ENCODE measurements at places on chromosomes 3 and 15.

- DNase-seq, result no peak
These were observed 805 bp upstream of the TRPM7 start for GRCh38 chr15:50687302-50687902.

- no peak for DNase-seq
These were observed 6.0 kb downstream of the TIPARP start for GRCh38 chr3:156680243-156680914.

DNA sequence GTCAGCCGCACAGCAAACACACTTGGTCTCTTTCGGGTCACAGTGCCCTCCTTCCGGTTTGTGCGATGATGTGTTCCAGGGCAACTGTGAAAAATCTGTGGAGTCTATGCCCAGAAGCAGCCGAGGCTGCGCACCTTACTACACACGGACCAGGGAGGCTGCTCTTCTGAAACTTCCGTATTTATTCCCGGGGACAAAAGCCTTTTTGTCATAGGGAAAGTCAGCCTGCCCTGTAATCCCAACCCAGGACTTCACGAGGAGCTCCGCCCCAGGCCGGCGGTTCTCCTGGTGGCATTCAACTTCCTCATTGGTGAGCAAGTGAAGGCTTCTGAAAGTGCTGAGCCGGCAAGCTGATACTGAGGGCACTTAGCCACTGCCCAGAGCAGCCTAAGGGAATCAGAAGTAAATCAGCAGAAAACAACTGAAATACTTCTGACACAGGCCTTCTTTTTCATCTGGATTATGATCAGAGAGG lies 126.5 kb downstream of the FMN1 start:
- no peak for DNase-seq

GRCh38 chr3:194185221-194185620 lies 49.3 kb downstream of the HES1 start:
- no peak for DNase-seq

DNA sequence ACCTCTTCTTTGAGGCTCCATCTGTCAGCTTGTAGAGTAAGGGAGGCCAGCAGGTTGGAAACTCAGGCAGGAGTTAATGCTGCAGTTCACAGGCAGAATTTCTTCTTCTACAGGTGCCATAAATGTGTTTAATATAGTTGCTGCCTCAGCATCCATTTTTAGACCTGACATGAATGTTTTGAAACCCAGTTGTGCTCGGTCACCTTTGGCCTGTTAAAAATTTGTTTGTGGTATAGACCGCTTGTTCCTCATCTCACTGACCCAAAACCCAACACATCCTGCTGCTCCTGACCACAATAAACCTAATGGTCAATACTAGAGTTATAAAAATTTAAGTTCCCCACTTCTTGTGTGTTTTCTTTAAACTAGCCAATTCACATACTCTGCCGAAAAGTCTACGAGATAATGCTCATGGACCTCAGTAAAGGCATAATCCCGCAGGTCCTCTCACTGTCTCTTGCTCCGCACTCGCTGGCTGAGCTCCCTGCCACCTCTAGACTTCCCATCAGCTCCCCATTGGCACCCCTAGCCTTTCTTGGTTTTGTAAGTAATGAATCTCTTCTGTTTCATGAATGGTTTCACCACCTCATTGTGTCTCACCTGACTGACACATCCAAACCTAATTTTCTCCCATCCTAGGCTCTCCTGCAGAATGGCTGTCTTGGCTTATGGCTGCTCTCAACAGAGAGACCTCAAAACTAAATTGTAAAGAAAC lies 138.5 kb upstream of the STRIT1 start:
- DNase-seq, result no peak

GRCh38 chr3:157064402-157064801 lies 95.5 kb downstream of the CCNL1 start:
- DNase-seq, result no peak

DNA sequence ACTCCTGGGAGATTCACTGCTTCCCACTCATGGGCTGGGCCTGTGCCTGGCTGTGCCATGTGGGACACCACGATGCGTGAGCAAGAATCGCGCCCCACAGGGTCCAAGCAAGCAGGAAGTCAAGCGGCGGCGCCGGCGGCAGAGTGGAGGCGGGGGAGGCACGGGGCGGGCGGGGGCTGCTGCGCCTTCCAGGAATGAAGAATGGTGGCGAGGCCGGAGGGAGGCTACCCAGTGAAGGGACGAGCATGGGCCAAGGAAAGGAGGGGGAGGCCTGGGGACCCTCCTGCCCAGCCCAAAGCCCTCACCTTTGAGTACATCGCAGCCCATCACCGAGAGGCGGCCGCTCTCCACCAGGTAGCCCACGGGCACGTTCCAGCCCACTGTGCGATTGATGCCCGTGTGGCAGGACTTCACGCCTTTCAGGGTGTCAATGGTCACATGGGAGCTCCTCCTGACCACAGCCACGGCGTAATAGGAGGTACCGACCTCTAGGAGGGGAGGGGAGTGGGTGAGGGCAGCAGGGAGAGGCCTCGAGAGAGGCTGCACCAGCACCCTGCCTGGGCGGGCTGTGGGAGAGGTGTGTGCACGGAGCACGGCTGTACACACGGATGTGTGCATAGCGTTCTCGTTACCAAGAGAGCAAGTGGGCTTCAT lies 5.5 kb downstream of the MELTF start:
- DNase-seq, result no peak

DNA sequence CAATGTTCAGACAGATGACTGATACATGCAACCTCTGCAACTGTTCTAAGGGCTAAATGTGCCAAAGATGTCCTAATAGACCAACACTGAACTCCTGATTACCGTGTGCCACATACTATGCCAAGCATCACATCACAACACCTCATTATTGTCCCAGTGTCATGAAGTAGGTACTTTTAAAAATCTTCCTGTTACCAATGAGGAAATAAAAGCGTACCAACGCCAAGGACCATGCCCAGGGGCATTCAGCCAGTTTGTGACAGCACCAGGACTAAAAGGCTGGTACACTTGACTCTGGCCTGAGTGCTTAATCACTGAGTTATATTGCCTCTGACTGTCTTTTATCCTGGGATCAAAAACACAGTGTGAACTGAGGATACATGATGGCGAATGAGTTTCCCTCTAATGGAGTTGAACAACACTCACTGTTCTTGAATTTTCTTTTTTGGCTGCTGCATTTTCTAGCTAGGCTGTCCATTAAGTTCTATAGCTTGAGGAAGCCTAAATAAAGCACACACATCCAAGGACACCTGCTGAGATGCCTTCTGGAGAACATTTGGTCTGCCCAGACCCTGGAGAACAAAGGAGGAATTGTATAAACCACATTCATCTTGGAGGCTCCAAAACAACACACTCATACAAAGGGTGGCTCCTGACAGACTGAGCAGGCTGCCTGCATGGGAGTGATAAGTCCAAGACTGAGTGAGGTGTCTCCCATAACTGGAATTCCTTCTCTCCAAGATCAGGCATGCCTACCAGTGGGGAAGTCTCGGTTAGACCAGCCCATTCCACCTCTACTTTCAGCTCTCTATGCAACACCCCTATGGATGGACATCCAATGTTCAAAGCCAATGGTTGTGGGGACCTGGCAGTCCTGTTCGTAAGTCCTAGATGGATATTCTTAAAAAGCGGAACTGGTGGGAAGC lies 126.7 kb upstream of the PRICKLE2 start:
- no peak for DNase-seq

DNA sequence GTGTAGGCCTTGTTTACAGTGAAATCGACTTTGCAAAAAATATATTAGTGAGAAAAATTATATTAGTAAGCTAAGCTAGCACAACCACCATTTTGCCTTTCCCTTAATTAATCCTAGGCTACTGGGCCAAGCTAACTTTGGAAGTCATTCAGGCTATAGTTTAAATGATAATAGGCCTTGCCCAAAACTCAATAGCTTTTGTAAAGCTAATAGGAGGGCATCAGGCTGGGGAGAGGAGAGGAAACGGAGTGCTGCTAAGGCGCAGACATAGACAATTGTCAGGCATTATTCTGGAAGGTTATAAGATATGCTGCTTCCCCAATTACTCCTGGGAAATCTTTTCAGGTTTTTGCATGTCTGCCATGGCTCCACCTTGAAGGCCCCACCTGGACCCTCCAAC lies 1286.0 kb downstream of the NSUN3 start:
- DNase-seq, result no peak

- DNase-seq, result no peak
These were observed 20.9 kb downstream of the TRPM1 start for GRCh38 chr15:31080591-31081014.

- no peak for DNase-seq
These were observed 7.1 kb upstream of the FMN1 start for GRCh38 chr15:33201491-33202231.

- no peak for DNase-seq
These were observed 106.0 kb upstream of the MRPL3 start for GRCh38 chr3:131608741-131609140.

- peak; percentile 37 for DNase-seq
These were observed 24.5 kb upstream of the SOX2 start for GRCh38 chr3:181687190-181687589.

DNA sequence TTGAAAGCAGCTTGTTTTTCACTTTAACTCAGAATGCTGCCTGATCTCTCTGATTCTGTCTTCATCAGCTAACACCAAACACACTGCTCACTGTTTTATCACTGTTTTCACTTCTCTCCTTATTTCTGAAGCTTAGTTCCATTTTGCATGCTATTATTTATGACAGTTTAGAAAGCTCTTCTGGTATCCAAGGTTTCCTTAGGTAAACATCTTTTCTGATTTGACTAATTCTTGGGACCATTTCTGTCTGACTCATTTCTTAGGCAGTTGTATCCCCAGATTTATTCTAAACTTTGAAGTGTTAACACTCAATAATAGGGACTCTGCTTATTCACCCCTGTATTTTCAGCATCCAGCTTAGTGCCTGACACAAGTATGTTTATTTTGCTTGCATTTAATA lies 167.7 kb downstream of the BCHE start:
- DNase-seq, result no peak

DNA sequence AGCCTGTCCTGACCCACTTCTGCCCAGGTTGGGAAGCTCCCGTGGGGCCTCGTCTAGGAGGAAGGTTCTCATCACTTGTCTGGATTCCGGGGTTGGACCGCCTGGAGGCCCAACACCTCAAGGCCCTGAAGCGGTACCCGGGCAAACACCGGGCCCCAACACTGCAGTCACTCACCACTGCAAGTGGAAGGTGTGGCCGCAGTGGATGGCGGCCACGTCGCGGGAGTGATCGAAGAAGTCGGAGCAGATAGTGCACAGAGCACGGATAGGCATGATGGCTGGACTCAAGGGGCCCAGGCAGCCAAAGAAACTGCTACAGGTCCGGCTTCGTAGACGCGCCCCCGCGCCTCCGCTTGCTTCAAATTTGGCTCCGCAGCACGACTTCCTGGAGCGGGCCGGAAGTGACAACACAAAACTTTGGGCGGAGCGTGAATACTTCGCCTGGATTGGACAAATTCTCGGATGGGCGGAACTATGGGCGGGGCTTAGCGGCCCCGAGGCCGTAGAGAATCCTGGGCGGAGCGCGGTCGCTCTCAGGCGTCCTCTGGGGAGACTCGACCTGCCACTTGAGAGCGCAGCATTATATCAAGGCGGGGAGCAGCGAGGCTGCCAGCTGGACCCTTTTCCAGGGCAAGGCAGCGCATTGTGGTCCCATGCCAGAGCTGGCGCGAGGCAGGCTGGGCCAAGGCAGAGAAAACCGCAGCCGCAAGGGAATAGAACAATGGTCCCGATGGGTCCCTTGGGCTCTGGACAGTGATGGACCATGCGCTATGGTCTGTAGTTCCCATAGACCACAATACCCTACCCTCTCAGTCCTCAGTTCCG lies at the start of gene TRAIP:
TSS of gene TRAIP (minus strand) at position 384 of the 825 bp plus-strand sequence. CDS start at position 273, 111 bp downstream.
- peak; percentile 79 for DNase-seq

- DNase-seq, result no peak
These were observed 485.5 kb upstream of the THBS1 start for GRCh38 chr15:39095218-39095879.

GRCh38 chr3:57646723-57647122 lies 46.2 kb downstream of the DENND6A start:
- no peak for DNase-seq

All from NCI-H1105 (cell line).